ENCODE measurements at places on chromosomes 7 and 10.
A peak's percentile ranks its signal among the peaks of the same experiment; 100 is the strongest.

DNA sequence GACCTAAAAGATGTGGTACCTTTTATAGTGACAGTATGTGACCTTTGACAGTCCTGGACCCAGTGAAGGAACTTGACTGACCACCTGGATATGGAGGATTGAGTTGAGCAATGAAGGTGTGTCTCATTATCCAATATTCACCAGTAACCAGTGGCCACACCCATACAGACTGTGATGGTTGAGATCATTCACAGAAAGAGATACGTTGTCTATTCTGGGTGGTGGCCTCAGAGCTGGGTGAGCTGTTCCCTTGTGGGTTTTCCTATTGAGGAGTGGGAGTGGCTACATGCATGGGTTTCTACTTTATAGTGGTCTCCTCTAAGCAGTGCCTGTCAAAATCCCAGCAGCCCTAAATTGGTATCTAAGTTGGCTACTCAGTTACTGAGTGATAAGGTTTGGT, 507.4 kb downstream of the SORCS3 start:
- DNase-seq, result no peak

DNA sequence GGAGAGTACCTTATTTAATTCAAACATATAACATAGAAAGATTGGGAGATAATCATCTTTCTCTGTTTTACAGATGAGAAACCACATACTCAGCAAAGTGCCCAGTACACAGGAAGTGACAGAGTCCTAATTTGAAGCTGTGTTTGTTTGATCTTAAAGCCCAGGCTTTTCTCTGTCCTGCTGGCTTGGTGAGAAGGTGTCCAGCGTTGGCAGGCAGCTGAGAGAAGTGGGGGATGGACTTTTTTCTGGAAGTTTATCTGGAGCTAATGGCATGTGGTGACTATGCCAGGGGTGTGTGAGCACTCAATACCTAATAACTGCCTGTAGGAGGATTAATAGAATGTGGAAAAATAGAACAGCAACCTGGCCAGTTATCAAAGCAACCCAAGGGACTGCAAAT, 60.8 kb downstream of the NPSR1 start:
- DNase-seq, result no peak

DNA sequence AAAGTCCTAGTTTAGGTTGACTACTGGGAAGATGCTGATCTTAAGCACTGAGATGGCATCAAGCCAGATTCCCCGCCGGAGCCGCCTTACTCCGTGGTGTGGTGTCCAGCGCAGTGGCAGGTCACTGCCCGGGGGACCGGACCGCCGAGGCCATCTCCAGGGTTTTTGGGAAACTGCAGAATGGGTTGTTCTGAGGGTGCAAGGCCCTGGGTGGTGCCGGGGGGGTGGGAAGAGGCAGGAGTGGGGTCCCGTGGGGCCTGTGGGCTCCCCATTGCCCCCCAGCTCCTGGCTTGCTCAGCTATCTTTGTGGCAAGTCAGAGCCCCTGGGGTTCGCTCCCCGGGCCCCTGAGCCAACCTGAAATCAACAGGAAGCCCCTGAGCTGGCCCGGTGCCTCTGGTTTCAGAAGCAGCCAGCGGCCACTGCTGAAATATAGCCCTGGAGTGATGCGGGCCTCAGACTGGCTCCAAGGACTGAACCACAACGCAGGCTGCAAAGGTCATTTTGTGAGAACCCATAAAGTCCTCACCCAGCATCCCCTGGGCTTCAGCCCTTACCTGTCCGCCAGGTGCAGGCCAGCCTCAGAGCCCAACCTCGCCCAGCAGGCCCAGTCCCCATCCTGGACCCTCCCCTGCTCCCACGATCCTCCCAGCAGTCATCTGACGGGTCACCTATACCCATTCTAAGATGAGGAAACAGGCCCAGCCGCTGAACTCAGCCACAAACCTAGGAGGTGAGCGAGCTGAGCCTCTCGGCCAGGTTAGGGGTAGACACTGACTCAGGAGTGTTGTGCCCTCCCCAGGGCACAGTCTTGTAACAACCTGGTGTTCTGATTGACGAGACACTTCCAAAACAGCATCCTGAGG, 102.7 kb downstream of the PDGFA start:
- DNase-seq, result no peak

DNA sequence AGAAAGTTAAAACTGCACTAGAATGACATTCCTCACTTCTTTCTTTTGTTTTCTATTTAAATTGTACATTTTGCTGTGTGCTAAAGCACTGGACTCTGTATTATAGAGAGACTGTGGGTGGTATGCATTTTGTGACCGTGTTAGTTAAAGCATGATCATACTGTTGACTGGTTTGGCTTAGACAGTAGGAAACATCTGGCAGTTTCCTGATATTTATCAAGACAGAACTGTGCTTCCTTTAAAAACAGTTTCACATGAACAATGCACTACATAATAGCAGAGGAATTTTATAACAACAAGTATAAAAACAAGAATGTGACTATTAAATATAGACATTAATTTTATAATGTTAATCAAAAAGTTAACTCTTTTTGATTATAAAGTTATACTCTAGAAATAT, 23.1 kb downstream of the GNG11 start:
- DNase-seq, result no peak

- DNase-seq, result no peak
Observed at GRCh38 chr10:127048630-127049029, 143.4 kb downstream of the DOCK1 start.

- no peak for DNase-seq
Observed at GRCh38 chr7:95476072-95476847, 9.5 kb upstream of the ASB4 start.

GRCh38 chr10:74079028-74079935, 71.3 kb downstream of the AP3M1 start:
- no peak for DNase-seq

DNA sequence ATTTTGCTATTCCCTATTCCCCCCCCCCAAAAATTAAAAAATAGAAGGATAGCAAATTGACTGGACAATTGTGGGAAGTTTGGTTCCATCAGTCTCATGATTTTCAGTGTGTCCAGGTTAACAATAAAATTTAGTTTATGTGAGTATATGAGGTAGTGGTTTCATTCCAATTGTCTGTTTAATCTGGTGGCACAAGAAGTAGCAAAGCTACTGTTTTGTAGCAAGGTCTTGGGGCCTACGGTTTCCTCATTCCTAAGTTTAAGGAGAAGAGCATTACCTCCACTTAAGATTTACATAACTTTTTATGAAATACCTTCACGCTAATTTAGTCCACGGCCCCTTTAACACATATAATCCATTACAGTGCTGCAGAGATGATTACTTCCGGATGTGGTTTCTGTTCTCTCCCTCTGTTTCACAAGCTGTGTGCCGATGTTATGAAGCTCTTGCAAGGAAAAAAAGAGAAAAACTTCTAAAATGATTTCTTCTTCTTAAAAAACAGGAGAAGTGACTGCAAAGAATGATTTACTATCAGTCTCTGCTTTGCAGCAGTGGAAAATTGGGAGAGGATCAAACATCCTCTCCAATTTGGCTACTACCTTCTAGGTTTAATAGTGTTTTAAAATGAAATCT, 32.7 kb upstream of the NPVF start:
- peak; percentile 19 for DNase-seq

- no peak for DNase-seq
Observed at GRCh38 chr7:25171071-25171470, 46.0 kb upstream of the CYCS start.

DNA sequence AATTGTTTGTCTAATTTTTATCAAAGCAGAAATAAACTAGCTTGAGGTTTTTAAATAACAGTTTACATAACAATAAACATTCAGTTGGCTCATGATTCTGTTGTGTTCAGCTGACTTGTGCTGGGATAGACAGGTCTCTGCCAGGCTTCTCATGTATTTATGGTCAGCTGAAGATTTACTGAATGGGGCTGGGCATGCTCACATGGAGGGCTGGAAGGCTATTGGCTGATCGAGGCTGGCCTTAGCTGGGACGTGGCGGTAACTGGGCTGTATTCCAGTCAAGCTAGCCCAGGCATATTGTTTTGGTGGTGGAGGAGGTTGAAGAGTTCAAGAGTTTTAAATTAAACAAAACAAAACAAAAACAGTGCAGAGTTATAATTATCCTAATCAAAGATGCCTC, 251.0 kb upstream of the MTPN start:
- no peak for DNase-seq

DNA sequence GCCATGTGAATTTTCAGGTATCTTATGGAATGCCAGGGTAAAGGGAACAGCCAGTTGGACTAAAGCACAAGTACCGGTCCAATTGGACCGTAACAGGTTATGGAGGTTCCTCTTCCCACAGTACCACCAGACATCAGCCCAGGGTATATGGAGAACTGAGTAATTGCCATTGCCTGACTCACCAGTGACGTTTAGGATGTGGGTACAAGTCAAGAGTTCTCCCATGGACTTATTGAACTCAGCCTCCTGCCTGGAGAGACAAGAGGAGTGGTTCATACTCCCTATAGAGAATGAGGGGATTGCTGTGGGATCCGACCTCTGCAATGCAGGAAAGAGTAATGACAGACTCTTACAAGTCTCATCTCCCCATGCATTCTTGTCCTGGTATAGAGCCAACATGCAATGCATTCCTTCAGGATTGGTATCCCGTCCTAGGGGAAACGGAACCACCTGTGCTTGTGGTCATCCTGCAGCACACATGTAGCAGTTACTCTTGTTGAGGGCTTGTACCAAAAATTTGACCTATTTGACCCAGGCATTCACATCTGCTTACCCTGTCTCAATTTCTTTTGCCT, 30.7 kb upstream of the ELOVL3 start:
- DNase-seq, result no peak

DNA sequence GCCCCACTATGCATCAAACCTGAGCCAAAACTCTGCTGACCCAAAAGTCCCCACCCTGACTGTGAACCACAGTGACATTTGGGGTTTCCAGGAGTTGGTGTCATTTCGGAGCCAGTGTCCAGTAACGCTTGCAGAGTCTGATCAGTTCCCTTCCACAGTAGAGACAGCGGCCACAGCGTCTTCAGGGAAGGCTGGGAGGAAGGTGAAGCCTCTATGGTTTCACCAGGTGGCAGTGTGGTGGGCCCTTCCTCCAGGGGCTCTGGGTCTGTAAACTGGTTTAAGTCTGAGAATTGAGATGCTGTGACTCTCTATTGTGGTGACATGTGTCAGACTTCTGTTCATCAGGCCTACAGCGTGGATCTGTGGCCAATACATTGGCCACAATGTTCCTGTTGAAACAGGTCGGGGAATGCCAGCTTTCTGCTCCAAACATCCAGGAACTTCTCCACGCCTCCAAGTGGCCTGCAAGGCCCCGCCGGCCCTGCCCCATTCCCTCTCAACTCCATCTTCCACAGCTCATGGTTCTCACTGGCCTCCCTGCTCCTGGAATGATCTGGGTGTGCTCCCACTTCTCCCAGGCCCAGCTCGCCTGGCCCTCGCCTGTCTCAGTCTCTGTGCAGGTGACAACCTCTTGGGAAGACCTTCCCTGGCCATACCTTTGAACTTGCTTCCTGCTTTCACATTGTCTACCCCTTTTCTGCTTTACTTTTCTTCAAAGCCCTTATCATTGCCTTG, 124.5 kb upstream of the FAM20C start:
- no peak for DNase-seq

DNA sequence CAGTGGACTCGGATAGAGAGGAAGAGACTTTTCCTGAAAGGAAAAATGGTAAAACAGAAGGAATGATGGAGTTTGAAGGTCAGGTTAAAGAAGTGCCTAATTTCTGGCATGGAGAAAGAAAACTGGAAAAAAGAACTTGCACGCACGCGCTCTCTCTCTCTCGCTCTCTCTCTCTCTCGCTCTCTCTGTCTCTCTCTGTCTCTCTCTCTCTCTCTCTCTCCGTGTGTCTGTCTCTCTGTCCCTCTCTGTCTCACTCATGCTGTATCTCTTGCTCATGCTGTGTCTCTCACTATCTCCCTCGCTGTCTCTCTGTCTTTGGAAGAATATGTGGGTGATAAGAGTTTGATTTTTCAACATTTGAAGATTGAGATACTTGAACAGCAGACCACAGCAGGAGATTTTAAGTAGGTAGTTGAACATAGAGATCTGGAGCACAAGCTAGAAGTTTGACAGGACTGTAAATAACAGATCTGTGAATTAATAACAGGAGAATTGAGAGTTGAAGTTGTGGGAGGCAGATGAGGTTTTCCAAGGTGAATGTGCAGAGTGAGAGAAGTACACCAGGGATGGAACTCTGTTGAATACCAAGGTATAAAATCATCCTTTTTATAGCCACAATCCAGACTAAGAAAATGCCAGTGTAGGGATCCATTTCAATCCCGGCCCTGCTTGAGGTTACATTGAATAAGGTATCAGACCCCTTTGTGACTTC, 33.1 kb downstream of the ADD3 start:
- DNase-seq, result no peak

DNA sequence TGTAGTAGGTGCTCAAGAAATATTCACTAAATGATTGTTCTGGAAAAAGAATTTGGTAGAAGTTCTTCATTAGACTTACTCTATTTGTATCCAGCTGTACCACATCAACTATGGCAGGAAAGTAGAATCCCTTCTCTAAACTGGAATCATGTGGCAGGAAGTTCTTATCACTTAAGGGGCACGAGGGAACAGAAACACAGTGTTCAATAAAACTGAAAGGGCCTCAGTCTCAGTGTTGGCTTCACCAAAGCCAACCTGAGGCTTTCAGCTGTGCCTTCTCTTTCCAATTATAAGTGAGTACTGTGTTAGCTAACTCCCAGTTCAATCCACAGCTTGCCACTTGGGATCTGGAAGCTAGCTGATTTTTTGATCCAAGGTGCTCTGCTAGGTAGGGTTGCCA, 257.6 kb upstream of the LRGUK start:
- DNase-seq, result no peak

GRCh38 chr7:1931256-1931950, 261.3 kb downstream of the ELFN1 start:
- DNase-seq, result no peak

DNA sequence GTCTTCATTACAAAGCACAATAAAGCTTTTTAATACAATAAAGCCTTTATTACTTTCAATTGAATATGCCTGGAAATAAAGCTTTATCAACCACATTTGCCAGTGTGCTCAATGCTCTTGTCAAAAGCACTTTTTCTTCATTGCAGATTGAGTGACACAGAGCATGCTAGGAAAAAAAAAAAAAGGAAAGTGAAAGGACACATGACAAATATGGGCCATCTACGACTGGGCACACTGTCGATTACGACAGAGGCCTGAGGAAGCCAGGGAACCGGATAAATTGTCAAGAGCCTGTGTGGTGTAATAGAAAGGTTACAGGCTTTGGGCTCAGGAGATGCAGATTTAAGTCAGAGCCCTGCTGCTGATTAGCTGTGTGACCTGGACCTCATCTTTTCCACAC, 84.8 kb upstream of the LRGUK start:
- no peak for DNase-seq

DNA sequence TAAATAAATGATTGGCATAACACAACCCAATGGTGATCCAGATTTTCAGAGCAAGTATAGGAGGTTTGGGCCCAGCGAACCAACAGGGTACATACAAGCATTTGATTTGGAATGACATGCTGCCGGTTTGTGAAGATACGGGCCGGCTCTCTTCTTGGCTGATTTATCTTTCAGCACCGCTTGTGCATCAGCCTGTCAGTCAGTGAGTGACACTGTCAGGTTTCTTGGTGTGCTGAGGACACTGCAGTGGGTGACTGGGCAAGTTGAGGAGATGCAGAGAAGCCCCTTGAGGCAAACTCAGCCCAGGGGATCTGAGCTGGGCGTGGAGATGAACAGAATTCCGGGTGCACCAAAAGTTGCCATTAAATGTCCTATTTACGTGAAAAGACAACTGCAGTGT, 194.5 kb downstream of the SNX10 start:
- DNase-seq, result no peak
